ENCODE measurements at places on chromosomes 6 and 20. TPM values are rescaled to one million over a fixed set of nuclear protein-coding genes. Genes with fewer than 3 reads are reported as not detected.

Gene APOM
- total RNA-seq, result 0.39 TPM

Gene BPIFB1
- not detected for total RNA-seq

Gene HEY2
- under 0.01 TPM for total RNA-seq

Gene LGSN
- not detected for total RNA-seq

Gene SCUBE3
- 0.76 TPM for total RNA-seq

Gene ZBTB2
- 6.7 TPM for total RNA-seq

Gene ZC2HC1B
- not detected for total RNA-seq

Gene TMEM63B
- 10.5 TPM for total RNA-seq

Gene CST4
- not detected for total RNA-seq
